ENCODE measurements at places on chromosomes 5 and 9.
A peak's percentile ranks its signal among the peaks of the same experiment; 100 is the strongest.

GRCh38 chr5:150589862-150590601 lies 50.4 kb upstream of the SYNPO start:
- no peak overlapping the region for H3K27ac ChIP-seq
- DNase-seq = no peak
- no peaks in the 10 kb centered on the region for H3K36me3 ChIP-seq
- H3K27me3 ChIP-seq = no peaks in the 10 kb centered on the region
- no peaks in the 10 kb centered on the region for H3K4me1 ChIP-seq

DNA sequence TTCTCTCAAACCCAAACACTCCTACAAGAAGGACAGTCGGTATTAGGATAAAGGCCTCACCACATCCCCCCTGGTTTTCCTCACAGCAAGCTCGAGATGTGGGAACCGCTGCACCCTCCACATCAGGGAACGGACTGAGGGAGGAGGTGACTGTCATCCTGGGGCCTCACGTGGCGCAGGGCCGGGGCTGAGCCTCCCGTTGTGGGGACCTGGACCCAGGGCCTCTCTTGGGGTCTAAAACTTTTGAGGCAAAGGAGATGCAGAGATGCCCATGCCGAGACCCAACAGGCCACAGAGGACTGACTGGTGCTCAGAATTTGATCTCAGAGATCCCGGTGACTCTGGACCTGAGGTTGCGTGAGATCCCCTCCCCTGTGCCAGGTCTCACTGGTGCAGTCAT lies 72.7 kb downstream of the MRPL36 start:
- no peak overlapping the region for H3K27ac ChIP-seq
- no peaks in the 10 kb centered on the region for H3K36me3 ChIP-seq
- no peaks in the 10 kb centered on the region for H3K27me3 ChIP-seq
- no peaks in the 10 kb centered on the region for H3K4me1 ChIP-seq
- H3K4me3 ChIP-seq = no peak overlapping the region
- no peak for DNase-seq

DNA sequence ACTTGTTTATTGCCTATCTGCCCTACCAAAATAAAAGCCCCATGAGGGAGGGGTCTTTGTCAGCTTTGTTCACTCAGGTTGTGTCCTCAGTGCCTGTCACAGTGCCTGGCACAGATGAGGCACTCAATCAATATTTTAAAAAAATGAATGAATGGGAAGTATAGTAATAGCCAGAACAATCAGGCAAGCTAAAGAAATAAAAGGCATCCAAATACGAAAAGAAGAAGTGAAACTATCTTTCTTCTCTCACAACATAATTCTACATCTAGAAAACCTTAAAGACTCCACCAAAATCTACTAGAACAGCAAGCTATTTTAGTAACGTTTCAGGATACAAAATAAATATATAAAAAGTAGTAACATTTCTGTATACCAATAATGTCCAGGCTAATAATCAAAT lies 37.8 kb upstream of the C5orf63 start:
- H3K4me1 ChIP-seq = no peaks in the 10 kb centered on the region
- H3K4me3 ChIP-seq = no peak overlapping the region
- no peak overlapping the region for H3K27ac ChIP-seq
- no peaks in the 10 kb centered on the region for H3K36me3 ChIP-seq
- H3K27me3 ChIP-seq = no peaks in the 10 kb centered on the region

DNA sequence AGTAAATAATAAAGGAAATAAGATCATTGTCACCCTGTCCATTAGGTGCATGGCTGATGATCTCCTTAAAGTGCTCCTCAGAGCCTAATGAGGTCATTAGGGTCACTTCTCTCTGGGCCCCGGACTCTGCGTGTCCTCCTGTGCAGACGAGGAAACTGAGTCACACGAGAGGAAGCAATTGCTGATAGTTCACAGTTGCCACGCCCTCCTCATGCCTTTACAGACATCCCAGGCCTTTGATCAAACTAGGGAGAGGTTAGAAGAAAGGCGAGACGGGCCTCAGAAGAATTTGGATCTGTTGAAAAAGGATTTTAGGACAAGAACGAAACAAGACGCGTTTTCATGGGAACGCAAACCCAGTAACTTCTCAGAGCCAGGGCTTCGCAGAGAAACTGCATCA lies 32.0 kb upstream of the MSX2 start:
- DNase-seq = no peak
- peaks cover 14% of the 10 kb centered on the region for H3K27me3 ChIP-seq
- no peak overlapping the region for H3K4me3 ChIP-seq
- H3K4me1 ChIP-seq = no peaks in the 10 kb centered on the region

GRCh38 chr5:154039458-154039829 lies 677 bp downstream of the MFAP3 start:
- DNase-seq = no peak
- no peaks in the 10 kb centered on the region for H3K27me3 ChIP-seq
- peak overlapping the region; percentile 80 for H3K27ac ChIP-seq

DNA sequence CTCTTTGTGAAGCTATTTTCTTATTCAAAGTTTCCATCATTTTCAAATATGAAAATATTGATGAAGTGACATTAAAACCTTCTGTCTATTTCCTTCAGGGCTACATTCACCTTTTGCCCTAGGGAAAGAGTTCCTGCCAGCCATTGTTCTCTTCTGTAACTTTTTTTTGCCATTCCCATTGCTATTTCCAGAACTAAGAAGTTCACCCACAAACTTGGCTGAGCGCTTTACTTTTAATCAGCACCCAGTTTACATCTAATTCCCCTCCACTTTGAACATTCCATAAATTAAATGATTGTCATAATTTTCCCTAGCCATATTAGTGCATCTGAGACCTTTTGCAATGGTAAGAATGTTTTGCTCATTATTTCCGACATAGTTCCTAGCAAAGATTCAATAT lies 4.4 kb downstream of the IL33 start:
- H3K27ac ChIP-seq = no peak overlapping the region
- no peak for DNase-seq
- H3K36me3 ChIP-seq = no peaks in the 10 kb centered on the region

DNA sequence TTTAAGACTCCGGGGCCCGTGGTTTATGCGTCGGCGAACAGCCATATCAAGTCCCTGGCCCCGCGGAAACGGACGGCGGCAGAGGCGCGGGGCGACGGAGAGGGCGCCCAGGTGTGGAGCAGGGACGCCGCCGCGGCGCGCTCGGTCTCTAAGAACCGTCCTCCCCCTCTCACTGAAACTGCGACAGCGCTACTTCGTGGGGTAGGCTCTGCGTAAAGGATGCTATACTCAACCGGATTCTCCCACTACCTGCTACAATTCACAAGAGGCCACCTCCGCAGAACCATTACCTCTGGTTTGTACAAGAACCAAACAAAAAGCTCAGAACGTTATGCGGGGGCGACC lies 404 bp downstream of the MRNIP start:
- no peaks in the 10 kb centered on the region for H3K27me3 ChIP-seq
- DNase-seq = peak; percentile 34
- H3K4me3 ChIP-seq = peak overlapping the region; percentile 91
- H3K36me3 ChIP-seq = no peaks in the 10 kb centered on the region

DNA sequence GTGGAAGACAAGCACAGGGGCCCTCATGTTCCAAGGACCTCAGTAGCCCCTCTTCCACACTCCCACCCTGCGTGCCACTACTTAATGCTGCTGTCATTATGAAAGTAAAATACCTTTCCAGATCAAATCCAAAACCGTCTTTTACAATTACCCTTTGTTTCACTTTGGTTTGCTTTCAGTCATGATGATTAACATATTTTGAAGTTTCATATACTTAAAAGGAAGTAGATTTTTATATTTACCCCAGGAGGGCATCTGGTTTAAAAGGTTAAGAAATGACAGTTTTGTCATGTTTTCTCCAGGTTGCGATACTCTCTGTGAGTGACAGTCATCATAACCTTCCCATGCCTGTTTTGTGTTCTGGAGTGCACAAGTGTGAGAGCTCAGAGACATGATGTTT lies 13.5 kb upstream of the MAP1B start:
- no peak overlapping the region for H3K4me3 ChIP-seq
- H3K36me3 ChIP-seq = no peaks in the 10 kb centered on the region
- no peak overlapping the region for H3K27ac ChIP-seq
- H3K27me3 ChIP-seq = no peaks in the 10 kb centered on the region
- no peak for DNase-seq

GRCh38 chr9:98457726-98458370 lies 202.4 kb upstream of the TBC1D2 start:
- no peak overlapping the region for H3K27ac ChIP-seq
- H3K4me1 ChIP-seq = no peaks in the 10 kb centered on the region
- no peaks in the 10 kb centered on the region for H3K36me3 ChIP-seq

- peak overlapping the region; percentile 36 for H3K4me3 ChIP-seq
- DNase-seq = no peak
- H3K4me1 ChIP-seq = peaks cover 6% of the 10 kb centered on the region
- H3K36me3 ChIP-seq = peaks cover 52% of the 10 kb centered on the region
Measured at GRCh38 chr5:96896806-96897205, 20.5 kb downstream of the ERAP2 start.

- no peaks in the 10 kb centered on the region for H3K36me3 ChIP-seq
- no peaks in the 10 kb centered on the region for H3K27me3 ChIP-seq
- H3K27ac ChIP-seq = no peak overlapping the region
- H3K4me1 ChIP-seq = no peaks in the 10 kb centered on the region
Measured at GRCh38 chr9:8448226-8448625, 648.6 kb upstream of the DMAC1 start.

DNA sequence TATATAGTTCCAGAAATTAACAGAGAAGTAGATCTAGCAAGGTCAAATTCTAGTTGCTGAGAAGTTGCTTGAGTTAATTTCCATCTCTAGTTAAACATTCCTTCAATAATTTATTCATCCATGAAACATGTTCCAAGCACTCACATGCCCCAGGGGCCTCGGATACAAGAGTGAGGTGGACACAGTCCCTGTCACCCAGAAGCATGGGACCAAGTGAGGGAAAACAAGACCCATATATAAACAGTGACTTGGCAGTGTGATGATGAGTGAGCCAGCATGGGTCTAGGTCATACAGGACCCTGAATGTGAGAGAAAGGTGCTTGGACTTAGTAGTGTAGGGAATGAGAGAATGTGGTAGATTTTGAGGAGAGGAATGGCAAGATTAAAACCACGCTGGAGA lies 216.9 kb downstream of the TTLL11 start:
- DNase-seq = no peak
- H3K4me1 ChIP-seq = no peaks in the 10 kb centered on the region
- no peaks in the 10 kb centered on the region for H3K36me3 ChIP-seq
- no peak overlapping the region for H3K4me3 ChIP-seq
- no peak overlapping the region for H3K27ac ChIP-seq
- no peaks in the 10 kb centered on the region for H3K27me3 ChIP-seq

DNA sequence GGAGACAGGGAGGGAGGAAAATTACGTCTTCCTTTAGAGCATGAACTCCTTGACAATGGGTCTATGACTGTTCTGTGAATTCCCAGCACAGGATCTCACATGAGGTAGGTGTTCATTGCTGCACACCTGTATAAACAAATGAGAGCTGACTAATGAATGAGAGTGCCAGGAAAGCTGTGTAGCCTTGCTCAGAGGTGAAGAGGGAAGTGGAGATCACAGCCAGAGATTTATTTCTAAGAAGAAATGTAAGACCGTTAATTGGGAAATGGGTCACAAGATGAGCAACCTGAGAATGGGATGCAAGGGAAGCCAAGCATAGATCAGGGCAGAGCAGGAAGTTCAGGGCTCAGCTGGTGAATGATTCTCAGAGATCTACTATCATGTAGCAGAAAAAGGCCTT lies 295.1 kb downstream of the CDK5RAP2 start:
- no peaks in the 10 kb centered on the region for H3K27me3 ChIP-seq
- no peak overlapping the region for H3K27ac ChIP-seq
- no peaks in the 10 kb centered on the region for H3K4me1 ChIP-seq

DNA sequence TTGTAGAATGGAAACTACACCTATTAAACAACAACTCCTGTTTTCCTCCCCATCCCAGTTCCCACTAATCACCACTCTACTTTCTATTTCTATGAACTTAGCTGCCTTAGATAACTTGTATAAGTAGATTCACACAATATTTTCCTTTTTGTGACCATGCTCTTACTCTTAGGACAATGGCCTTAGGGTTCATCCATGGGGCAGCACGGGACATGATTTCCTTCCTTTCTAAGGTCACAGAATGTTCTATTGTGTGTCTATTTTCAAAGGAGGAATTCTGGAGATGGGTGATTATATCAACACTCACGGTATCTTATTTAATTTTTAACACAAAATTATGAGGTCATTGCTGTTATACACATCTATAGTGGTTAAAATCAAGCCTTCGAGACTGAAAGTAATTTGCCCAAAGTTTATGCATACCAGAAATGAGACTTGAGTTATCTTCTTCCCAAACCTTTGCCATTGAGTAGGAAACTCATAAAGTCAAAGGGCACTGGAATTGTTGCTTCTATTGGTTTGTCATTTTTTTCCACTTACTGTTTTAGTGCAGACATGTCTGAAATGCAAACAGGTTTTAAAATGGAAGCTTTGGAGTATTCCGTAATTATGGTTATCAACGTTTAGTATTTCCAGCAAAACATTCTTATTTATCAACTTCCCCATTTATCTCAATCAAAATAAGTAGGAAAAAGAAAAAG lies 23.6 kb downstream of the CTSL start:
- H3K27ac ChIP-seq = no peak overlapping the region
- H3K4me3 ChIP-seq = no peak overlapping the region
- H3K4me1 ChIP-seq = no peaks in the 10 kb centered on the region
- no peak for DNase-seq
- H3K27me3 ChIP-seq = no peaks in the 10 kb centered on the region

DNA sequence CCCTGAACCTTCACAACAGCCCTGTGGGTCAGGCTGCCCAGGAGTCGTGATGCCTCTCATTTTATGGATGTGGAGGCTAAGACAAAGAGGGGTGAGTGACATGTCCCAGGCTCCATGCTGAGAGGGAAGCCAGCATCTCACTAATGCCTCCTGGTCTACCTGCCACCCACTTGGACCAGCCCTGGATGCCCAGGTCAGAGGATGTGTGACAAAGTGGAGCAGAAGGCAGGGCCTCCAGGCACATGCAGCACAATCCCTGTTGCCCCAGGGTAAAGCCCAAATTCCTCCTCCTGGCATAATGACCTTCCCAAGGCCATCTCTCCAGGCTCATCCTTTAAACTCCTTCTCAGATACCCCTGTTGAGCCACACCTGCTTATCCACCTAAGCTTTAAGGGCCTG lies 51.4 kb upstream of the XPA start:
- no peaks in the 10 kb centered on the region for H3K4me1 ChIP-seq
- no peak overlapping the region for H3K4me3 ChIP-seq
- DNase-seq = no peak
- H3K36me3 ChIP-seq = no peaks in the 10 kb centered on the region
- H3K27me3 ChIP-seq = no peaks in the 10 kb centered on the region

- DNase-seq = no peak
- no peaks in the 10 kb centered on the region for H3K27me3 ChIP-seq
- H3K27ac ChIP-seq = no peak overlapping the region
- no peaks in the 10 kb centered on the region for H3K36me3 ChIP-seq
- H3K4me3 ChIP-seq = no peak overlapping the region
Measured at GRCh38 chr5:126014676-126015075, 408.5 kb upstream of the GRAMD2B start.

DNA sequence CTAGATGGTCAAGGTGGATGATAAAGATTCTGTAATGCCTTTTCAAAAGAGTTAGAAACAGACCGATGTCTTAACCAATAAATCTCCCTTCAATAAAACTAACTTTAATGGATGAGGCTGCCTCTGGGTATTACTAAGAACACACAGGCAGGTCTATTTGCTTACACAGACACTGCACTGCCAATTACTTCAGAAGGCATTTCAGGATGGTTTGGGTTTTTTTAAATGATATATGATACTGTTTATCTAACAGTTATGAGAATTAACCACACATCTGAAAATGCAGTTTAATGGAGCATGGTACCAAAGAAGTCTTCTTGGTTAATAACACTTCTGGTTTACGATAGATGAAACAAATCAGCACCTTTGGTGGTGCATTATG lies 367.9 kb upstream of the GRAMD2B start:
- DNase-seq = no peak
- H3K4me3 ChIP-seq = no peak overlapping the region
- no peaks in the 10 kb centered on the region for H3K27me3 ChIP-seq
- H3K36me3 ChIP-seq = no peaks in the 10 kb centered on the region
- no peaks in the 10 kb centered on the region for H3K4me1 ChIP-seq

All from naive thymus-derived CD4-positive, alpha-beta T cell (primary cell).